ENCODE measurements at places on chromosomes 4 and X. TPM values are rescaled to one million over a fixed set of nuclear protein-coding genes. Genes with fewer than 3 reads are reported as not detected.
A peak's percentile ranks its signal among the peaks of the same experiment; 100 is the strongest.

- DNase-seq, result no peak
Observed at GRCh38 chrX:54482839-54483593, 13.0 kb downstream of the FGD1 start.

DNA sequence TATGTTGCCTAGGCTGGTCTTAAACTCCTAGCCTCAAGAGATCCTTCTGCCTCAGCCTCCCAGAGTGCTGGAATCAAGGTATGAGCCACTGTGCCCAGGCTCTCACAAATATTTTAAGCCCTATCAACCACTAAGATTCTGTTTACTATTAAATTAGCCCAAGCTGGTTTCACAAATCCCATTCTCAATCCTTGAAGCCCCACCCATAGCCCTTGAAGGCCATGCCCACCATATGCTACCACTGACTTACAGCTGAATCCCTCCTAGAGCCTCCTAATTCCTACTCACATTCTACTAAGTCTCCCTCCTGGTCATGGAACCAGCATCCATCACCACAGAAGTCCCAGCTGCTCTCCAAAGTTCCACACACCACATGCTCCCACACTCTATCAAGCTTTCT is 9.7 kb downstream of the GRIPAP1 start:
- DNase-seq, result no peak

DNA sequence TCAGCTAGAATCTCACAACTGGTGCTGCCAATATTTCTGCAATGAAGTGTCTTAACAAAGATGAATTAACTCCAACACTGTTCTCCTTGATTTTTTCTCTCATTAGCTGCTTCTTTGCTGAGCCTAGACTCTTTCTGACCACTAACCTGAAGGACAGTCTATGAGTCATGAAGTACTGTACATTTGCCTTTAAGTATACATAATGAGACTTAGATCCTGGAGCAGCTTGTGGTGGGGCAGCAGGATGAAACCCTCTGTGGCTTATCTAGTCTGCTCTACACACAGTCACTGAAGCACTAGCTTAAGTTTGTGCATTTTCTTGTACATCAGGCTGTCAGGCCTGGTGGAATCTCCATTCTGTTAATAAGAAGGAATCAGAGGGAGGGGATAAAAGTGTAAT is 307.4 kb upstream of the SMIM31 start:
- DNase-seq, result peak; percentile 75

DNA sequence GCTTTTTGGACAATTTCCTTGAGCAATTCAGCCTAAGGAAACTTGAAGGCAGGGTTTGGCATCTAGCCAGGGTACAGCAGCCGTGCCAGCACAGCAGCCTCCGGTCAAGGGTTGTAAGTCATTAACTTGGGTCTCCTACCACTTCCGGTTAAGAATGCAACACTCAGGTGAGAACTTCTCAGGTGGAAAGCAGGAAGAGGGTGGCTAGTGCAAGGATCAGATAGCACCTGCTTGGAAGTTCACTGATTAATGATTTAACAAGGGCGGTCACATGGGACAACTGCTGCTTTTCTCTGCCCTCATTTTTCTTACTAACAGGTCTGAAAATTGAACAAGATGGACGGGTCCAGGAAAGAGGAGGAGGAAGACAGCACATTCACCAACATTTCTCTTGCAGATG is 30.1 kb upstream of the SCOC start:
- DNase-seq, result peak; percentile 61

- no peak for DNase-seq
Observed at GRCh38 chr4:184102927-184103326, 114.7 kb downstream of the ENPP6 start.

DNA sequence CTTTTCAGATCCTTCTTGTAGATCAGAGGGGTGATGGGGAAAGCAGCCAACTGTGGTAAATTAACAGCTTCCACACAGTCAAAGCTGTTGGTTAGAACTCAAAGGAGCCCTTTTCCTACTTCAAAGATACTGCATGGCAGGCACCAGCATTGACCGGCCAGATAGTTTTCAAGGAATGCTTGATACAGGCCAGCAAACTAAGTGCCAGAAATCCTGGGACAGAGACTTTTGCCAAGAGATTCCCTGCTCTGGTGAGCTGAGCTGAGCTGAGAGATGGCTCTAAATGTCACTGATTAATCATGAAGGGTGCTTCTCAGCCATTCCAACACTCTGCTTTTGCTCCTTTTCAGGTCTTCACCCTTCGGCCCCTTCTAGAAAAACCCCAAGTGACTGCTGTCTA is 131.6 kb upstream of the MED14 start:
- no peak for DNase-seq

- no peak for DNase-seq
Observed at GRCh38 chr4:1039493-1040343, 28.3 kb downstream of the FGFRL1 start.

Gene MAGED4
- 0.26 TPM for total RNA-seq

Gene GPR101
- not detected for total RNA-seq

Gene LRRC66
- total RNA-seq, result 0.51 TPM

Gene RHOXF2
- not detected for total RNA-seq

Data from bronchial epithelial cell (primary cell).